ENCODE measurements at places on chromosomes 5 and 9.

DNA sequence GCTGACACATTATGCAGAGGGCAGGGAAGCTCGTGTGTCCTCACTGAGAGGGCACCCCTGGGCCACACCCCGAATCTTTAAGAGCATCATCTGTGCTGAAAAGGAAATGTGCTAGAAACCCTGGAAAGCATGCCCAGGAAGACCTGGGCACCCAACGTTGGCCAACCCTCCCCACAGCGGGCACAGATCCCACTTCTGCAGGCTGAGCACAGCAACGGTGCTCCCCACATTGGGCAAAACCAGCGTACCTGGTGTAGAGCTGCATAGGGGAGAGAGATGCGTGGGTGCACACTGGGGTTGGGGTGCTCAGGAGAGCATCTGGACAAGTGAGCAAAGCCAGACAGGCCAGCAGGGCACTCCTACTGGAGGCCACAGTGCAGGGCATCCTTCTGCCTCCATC lies 32.6 kb downstream of the ROR2 start:
- no peak for DNase-seq

- DNase-seq, result no peak
These were observed 14.6 kb downstream of the NOL8 start for GRCh38 chr9:92310562-92310961.

GRCh38 chr9:93009337-93010015 lies 49.0 kb upstream of the SUSD3 start:
- DNase-seq, result no peak

DNA sequence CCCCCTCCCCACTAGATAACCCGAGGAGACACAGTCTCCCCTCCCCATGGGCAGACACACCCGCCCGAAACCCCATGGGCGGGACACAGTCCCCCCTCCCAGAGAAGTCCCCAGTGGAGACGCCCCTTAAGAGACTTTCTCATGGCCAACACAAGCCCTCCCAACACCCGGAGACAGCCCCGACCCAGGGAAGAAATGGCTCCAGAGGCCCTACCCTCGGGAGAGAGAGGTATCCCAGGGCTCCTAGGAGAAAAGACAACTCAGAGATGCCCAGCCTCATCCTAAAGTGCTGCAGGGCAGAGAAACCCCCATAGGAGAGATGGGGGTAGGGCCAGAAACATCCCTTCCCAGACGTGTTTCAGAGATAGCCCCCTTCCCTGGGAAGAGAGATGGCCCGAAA lies 27.4 kb downstream of the PCDH1 start:
- DNase-seq, result no peak

DNA sequence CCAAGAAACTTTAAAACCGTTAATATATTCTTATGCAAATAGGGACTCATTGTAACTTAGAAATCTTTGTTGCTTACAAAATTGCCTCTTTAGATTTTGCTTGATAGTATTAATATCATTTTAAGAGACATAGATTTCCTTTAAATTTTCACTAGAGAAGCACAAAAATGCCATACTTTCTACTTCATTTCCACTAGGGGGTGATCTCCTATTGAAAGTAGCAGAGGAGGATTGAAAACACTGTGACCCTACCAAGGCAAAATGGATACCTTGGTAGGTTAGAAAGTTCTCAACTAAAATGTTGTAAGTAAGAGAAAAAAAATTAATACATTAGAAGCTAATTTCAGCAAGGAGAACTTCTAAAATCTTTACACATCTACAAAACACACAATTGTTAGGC lies 204.9 kb downstream of the CHSY3 start:
- no peak for DNase-seq

- DNase-seq, result no peak
These were observed 275.4 kb downstream of the FSTL4 start for GRCh38 chr5:133336969-133337410.

DNA sequence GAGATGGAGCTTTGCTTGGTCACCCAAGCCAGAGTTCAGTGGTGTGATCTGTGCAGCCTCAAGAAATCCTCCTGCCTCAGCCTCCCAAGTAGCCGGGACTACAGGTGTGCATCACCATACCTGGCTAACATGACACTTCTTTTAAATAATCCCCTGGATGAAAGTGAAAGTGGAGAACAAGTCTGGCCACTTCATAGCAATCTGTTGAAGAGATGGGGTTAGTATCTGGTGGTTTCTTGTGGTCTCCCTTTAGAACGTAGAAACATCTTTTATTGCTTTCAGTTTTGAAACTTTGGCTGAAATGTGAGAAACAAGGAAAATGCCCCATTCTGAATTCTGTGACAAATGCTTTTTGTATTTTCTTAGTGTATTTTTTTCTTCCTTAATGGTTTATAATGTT lies 452.5 kb upstream of the RIOK2 start:
- no peak for DNase-seq

- DNase-seq, result no peak
These were observed 6.9 kb upstream of the SPATA31C1 start for GRCh38 chr9:87910821-87911220.

DNA sequence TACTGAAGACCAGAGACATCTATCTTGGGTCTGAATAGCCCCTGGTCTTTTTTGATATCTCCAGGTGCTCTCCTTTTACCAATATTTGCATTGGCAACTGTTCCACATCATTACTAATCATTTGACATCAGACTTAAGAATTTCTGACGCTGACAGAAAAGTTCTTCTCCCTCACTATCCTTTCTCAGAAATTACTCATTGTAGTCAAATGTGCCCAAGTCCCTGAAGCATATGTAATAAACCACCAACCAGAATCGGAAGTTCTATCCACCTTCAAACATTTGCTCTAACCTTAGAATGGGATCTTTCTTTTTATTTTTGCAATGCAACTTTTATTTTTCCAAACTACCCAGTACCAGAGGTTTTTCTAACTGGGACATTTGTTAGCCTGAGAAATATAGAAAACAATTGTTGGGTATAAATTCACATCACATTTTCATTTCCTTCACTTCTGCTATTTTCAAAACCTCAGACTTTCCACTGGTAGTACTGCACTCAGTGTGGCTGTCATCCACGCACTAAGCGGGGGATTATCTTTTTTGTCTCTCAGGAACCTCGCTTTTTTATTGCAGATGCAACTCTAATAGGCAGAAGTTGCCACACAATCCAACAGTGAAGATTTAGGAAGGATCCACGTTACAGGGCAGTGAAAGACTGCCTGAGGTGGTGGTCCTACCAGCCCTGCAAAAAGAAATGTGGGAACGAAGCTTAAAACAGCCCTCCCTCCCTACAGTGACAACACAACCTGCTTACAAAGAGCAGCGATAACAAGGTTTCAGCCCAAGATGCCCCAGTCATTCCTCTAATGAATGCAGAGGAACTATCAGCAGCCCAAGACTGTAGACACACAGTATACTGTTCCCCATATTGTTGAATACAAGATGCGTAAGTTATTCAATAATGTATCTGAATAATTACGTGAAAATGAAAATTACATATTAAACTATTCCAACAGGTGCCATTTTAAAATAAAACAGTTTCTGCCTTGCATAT lies 201.2 kb downstream of the EBF1 start:
- no peak for DNase-seq

DNA sequence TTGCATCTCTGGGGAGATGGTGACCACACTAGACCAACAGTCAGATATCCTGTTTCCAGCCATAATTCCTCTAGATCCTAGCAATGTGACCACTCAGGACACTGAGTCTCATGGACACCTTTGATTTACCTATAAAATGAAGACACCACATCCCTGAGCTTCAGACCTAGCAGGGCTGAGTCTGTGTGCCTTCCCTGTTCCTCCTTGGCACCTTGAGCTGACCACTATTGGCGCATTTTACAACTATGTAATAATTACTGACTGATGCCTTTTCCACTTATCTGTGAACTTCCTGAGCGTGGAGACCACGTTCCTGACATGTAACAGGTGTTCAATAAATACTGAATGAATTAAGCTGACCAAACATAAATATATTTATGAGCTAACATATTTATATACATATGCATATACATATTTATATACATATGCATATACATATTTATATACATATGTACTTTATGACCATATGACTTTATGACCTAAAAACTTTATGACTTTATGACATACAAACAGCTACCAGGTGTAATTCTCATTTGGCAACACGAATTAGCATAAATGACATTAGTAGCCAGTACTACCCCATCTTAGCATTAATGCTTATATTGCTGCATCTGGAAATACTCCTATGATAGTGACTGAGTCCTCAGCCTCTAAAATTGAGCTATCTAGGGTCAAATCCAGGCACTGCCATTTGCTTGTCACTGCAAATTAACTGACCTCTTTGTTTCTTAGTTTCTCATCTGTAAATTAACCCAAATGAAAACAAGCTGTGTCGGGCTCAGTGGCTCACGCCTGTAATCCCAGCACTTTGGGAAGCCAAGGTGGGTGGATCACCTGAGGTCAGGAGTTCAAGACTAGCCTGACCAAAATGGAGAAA lies 150.6 kb downstream of the GNA14 start:
- no peak for DNase-seq

DNA sequence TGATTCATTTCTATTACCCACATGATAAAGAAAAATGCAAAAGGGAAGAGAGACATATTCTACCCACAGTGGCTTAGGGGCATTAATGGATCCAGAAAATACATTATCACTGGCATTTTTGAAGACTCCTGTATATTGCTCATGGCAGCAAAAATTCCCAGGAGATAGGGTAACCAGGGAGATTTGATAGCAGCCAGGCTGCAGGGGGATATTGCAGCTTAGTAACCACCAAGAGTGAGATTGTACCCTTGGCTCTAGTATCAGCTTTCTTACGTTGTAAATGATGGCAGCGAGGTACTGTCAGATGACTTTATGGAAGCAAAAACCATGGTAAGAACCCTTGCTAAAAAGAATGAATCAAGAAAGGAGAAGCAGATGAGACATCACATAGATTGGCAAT lies 19.8 kb upstream of the ALDH1A1 start:
- DNase-seq, result no peak

DNA sequence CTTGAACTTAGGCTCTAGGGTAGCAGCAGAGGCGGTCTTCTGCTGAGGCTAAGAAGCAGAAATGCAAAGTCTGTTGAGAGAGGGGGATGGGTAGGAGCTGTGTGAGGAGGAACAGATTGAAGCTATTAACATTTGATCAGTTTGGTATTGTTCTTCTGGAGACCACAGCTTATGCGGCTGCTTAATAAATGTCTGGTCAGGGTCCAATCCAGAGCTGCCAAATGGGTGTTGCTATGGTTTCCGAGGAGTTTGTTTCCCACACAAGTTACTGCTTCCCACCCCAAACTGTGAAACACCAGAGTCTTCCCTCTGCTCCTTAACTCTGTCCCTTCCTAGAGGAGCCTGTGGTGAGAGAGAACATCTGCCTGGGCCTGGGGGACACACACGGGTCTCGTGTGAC lies 142.2 kb upstream of the KLF4 start:
- no peak for DNase-seq

- DNase-seq, result no peak
These were observed 520.0 kb downstream of the SPOCK1 start for GRCh38 chr5:136979131-136979530.

All from stimulated activated CD8-positive, alpha-beta memory T cell treated with anti-CD3 and anti-CD28 coated beads, Interleukin-15, amount 100 ng/mL, for 24 hours (primary cell).